ENCODE measurements at places on chromosomes 5 and 9.

GRCh38 chr5:160274483-160274931, 37.9 kb downstream of the CCNJL start:
- DNase-seq, result no peak

DNA sequence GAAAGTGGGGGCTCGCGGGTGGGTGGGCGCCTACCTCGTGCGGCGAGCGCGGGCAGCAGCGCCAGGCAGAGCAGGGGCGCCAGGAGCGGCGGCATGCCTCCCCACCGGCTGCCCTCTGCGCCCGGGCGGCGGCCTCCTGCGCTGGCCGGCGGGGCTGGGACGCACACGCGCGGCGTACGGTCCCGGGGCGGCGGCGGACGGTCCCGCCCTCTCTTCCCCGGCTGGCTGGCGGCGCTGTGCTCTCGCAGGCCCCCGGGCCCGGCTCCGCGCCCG, 220 bp downstream of the NOTCH1 start:
- no peak for DNase-seq

DNA sequence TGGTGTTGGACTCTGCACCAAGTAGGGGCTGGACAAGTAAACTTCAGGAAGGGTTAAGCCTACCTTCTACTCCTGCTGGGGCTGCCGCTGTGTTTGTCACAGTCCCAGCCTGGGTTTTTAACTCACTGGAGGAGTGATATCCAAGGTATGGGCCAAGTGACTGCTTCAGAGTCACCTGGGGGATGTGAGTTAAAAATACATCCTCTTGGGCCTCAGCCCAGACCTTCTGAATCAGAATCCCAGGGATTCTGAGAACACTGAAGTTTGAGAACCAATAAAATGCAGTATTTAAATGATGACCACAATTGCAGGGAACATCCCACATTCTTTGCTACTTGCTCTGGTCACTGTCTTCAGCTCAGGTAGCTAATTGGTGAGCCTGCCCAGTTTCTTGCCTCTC, 95.1 kb upstream of the DNAH5 start:
- DNase-seq, result no peak

DNA sequence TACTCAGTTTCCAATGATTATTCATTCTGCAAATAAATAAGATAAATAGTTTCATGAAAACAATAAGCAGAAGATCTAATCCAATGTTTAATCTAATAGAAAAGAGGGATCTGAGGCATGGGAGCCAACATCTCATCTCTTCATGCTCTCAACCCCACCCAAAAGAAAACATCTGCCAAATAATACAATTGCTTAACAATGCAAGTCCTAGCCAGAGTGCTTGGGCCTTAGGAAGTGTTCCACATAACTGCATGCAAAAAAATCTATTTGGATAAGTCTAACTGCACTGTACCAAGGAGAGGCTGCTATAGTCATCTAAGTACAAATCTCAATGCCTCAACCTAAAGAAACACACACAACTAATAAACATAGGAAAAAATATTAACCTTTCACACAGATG, 606.0 kb downstream of the CDH9 start:
- no peak for DNase-seq

GRCh38 chr5:95923918-95924544, 37.6 kb downstream of the ELL2 start:
- no peak for DNase-seq

Measured in NCI-H1417 treated with DMSO at 0.1 percent for 48 hours (cell line).